OCI-M1 (cell line): ENCODE measurements at places on chromosomes 5 and 9.

- DNase-seq, result no peak
These were observed 39.4 kb downstream of the OSMR start for GRCh38 chr5:38885208-38885607.

DNA sequence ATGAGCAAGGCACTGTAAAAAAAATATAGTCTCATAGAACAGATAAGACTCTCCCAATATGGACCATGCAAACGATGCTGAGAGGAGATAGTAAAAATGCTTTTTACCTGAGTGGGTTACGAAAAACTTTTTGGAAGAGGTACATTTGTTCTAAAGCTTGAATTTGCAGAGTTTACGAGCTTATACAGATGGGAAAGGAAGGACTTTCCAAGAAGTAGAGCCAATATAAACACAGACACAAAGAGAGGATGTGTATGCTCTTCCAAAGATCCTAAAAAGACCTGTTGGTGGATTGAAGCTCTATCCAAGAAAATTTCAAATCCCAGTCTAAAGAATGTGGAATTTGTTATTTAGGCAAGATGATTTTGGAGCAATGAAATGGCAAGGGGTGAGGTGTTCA is 127.1 kb upstream of the SLCO6A1 start:
- no peak for DNase-seq

GRCh38 chr5:95669540-95669939 is 13.3 kb downstream of the SPATA9 start:
- no peak for DNase-seq

- no peak for DNase-seq
These were observed 28.9 kb upstream of the SERINC5 start for GRCh38 chr5:80284720-80285119.

DNA sequence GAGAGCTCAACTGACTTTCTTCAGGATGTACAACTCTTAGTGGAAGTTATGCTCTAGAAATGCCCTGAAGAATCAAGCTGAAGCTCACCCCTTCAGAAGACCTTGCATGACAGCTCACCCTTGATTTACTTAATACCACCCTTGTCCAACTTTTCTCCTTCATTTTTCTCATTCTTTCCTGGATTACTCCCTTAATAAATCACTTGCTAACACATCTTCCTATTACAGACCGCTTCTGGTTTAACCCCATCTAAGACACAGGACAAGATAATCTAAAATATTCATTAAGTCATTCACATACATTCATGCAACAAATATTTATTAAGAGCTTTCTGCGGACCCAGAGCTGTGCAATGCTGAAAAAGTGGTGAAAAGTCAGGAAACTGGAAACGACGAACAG is 630.7 kb upstream of the RORB start:
- no peak for DNase-seq

DNA sequence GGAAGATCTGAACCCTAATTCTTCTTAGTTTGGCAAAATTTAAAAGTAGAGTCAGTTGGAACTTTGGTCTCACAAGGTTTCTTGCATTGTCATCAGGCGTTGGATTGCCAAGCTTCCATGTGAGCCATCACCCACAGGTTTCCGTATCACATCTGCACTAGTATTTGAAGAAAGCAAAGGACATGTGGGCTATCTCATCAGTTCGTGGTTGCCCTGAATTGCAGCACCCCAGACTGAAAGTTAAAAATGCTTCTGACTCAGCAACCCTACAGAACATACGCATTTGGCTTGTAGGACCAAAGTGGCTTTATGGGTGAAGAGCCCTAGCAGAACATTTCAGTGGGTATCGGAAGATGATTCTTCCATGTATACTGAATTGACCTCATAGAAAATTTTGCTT is 358.0 kb downstream of the ENC1 start:
- peak; percentile 4 for DNase-seq

DNA sequence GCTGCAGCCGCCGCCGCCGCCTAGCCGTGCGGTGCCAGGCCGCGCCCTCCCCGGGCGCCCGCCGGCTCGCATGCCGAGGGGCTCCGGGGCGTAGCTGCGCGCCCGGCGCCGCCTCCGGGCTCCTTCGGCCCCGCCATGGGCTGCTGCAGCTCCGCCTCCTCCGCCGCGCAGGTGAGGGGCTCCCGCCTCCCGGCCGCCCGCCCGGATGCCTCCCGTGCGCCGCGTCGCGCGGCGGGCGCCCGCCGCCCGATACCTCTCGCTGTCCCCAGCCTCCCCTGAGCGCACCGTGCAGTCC is 230 bp downstream of the SLC44A1 start:
- no peak for DNase-seq

- no peak for DNase-seq
These were observed 346.9 kb downstream of the RAB3C start for GRCh38 chr5:58929726-58930125.

- no peak for DNase-seq
These were observed 31.8 kb downstream of the HMCN2 start for GRCh38 chr9:130297371-130297770.

- no peak for DNase-seq
These were observed 1.9 kb upstream of the QRFP start for GRCh38 chr9:130898552-130898852.

- no peak for DNase-seq
These were observed 59.0 kb downstream of the NACC2 start for GRCh38 chr9:136036050-136036449.

DNA sequence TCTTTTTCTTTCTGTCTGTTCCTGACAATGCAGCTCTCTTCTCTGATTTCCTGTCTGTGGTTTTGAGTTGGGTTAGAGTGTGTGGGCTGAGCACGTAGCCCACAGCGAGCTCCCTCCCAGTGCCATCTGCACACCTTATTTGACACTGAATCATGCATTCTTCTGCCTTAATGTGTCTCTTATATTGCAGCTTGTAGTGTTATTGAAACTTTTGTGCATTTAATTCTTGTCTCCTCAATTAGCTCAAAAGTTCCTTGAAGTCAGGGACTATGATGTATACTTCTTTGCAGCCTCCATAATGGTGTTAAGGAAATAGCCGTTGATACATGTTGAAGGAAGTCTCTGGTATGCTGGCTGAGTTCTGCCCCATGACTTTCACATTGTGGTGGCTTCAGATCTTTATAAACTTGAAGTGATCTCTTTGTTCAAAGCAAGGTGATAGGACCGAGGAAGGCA is 576.2 kb upstream of the CLINT1 start:
- no peak for DNase-seq

- no peak for DNase-seq
These were observed 45.7 kb downstream of the SARDH start for GRCh38 chr9:133692364-133692985.

DNA sequence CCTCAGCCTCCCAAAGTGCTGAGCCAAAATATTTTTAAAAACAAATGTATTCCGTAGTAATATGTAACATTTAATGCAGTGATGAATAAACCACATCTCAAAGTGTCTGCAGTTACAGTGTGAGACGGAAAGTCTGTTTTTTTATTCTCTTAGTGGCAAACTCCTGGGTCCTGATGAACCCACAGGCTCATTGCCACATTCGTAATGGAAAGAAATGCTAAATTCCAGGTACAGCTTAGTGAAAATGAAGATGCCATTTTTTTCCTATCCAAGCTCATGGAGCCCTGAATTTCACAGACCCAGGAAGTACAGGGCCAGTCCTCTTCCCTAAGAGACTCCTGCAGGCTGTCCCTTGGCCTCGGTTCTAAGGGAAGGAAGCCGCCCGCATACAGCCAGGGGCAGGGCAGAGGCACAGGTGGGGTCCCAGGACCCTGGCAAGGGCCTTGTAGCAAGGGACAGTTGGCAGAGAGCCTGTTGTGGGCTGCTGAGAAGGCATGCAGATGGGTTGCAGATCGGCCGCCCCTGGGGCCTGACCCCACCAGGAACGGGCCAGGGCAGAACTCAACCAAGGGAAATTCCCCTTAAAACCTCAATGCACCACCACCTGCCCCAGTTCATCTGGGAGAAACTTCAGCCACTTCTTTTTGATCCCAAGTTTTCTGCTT is 36.2 kb downstream of the IPPK start:
- no peak for DNase-seq

GRCh38 chr9:133928248-133928764 is 63.8 kb downstream of the VAV2 start:
- DNase-seq, result no peak

DNA sequence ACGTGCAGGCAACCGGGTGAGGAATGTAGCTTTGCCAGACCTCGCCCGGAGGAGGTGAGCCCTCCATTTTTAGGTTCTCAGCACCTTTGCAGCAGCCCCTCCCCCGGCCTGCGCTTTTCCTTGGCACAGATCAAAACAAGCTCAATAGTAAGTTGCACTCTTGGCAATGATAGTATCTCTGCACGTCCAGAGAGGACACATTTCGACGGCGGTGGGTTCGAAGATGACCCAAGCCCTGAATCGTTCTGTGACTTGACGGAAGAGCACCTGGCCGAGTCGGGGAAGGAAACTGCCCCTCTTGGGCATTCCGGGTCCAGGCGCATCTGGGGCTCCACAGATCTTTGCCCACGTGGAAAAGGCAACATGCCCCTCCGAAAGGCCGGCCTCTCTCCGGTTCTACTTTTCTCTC is 904 bp downstream of the GDNF start:
- no peak for DNase-seq

DNA sequence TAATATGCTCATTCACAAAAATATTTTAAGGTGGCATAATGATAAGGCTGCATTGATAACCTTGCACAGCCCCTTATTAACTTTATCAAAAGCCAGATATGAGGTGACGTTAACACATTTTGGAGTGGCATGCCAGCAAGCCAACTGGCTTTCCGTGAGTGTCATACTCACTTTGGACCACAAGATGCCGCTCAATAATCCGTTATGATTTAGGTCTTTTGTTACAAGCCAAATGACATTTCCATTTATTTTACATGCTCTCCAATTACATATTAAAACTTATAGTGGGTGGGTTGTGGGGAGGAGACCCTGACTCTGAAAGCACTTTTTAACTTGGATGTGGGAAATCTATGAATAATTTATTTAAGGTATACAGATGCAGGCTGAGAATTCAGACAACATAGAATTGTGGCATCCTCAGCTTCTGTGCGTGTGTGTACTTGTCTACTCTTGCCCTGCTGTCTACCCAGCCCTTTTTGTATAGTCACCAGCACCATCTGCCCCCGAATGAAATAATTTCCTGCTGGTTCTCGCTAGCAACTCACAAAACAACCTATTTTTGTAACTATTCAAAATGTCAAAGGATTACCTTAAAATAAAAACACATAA is 305.1 kb downstream of the PSAT1 start:
- DNase-seq, result peak; percentile 68

DNA sequence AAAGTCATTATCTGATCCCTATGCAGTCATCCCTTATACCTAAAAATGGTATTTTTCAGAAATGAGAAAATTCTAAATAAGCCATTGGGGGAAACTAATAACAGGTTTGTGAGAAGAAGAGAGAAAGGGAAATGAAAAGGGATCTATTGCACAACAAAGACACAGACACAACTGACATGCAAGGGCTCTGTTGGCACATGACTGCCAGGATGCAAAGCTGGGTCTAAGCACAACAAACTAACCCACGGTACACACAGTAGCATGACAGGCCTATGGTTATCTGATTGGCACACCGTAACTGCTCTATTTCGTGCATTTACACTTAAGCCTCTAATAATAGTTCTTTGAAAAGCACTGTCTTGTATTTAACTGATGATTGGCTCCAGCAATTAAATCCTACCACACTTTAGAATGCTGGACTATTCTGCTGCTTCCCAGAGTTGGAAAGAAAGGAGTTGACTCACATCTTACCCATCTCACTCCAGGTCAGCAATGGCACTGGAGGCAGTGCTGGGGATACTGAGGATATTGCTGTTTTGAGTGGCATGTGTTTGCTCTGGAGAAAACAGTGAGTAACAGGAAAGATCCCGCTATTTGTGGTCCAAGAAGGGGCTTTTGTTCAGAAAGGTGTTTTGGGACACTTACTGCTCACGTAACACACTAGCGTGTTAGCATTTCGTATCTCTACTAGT is 328.3 kb downstream of the GLIS3 start:
- DNase-seq, result no peak

DNA sequence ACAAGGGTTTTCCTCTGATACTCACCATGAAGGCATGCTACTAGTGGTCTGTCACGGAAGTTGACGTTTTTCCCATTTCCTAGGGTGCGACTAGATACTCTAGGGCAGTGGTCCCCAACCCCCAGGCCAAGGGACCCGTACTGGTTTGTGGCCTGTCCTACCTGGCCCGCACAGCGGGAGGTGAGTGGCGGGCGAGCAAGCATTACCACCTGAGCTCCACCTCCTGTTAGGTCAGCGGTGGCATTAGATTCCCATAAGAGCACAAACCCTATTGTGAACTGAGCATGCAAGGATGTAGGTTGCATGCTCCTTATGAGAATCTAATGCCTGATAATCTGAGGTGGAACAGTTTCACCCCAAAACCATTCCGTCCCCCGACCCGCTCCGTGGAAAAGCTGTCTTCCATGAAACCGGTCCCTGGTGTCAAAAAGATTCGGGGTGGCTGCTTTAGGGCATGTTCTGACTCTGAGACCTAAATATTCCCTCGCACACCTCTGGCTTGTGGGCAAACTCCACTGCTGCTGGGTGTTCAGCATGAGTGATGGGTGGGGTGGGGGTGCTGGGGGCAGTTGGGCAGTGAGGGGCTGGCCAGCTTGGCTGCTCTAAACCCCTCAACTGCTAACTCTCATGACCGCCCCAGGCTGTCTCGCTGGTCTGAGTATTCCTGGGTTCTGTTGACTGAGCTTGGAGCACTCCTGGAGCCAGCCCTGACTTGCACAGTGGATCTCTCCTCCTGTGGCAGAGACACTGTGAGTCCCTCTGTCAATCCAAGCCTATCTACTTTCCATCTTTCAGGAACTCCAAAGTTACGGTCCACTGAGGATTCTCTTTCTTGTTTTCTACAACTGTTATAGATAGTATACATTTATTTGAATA is 78.3 kb upstream of the NEK6 start:
- DNase-seq, result no peak

DNA sequence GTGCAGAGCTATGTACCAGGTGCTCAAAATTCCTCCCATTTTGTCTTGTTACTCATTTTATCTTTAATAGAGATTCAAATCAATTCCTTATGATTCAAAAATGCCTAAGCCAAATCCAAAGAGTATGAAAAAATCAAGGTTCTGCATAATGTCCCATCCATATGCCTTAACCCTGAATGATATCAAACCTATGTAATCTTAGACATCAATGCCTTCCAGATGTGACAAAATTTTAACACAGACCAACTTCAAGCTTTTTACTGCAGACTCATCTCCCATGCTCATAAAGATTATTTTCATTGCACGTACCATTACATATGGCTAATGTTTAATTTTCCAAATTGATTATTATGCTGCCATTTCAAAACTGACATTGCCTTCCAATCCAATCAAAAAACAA is 122.4 kb downstream of the NFIB start:
- DNase-seq, result no peak

DNA sequence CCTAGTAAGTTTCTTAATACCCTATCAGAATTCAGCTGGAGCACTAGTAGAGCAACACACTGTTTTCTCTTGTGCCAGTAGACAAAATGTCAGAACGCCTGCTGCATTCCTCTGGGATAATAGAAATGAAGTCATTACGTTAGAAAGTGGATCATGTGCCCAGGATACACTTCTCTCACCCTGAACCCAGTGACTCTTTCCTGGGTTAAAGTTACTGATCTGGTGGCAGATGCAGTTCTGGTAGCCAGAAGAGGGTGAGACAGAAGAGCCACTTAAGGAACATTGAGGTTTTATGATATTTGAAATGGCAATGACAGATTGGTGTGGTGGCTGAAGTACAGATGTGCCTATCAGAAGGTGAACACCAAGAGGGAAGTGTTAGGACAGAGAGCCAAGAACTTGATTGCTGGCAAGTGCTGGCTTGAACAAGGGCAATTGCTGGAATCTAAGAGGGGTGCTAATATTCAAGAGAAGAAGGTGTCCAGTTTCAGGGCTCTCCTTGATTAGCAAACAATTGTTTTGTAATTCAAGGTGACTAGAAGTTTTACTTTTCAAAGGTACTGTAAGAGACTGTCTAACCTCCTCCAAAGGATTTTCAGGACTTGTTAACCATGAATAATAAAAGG is 93.7 kb upstream of the ERBIN start:
- no peak for DNase-seq
